Stimulated activated CD8-positive, alpha-beta memory T cell treated with anti-CD3 and anti-CD28 coated beads, Interleukin-2, amount 100 ng/mL, for 1 hour (primary cell): ENCODE measurements at places on chromosomes 4 and X.

DNA sequence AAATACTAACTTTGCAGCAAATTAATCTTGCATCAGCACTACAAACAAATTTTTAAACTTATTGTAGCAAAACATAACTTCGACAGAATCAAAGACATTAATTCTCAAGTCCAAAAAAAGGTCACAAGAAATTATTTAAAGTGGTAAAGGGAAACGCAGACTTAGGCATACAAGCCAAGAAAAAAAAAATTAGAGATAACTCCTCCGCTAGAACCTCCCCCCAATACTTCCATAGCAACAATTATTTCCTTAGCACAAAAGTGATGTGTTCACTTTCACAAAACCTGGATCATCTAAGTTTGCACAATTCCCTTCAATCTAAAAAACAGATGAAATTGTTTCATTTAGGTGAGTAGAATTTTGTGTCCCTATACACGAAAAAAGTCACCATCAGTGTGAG lies 1.1 kb downstream of the LRBA start:
- DNase-seq: no peak

- DNase-seq: no peak
These were observed 953.4 kb upstream of the NDST4 start for GRCh38 chr4:116066711-116067245.

- DNase-seq: no peak
These were observed 158.3 kb upstream of the KIT start for GRCh38 chr4:54499308-54500074.

DNA sequence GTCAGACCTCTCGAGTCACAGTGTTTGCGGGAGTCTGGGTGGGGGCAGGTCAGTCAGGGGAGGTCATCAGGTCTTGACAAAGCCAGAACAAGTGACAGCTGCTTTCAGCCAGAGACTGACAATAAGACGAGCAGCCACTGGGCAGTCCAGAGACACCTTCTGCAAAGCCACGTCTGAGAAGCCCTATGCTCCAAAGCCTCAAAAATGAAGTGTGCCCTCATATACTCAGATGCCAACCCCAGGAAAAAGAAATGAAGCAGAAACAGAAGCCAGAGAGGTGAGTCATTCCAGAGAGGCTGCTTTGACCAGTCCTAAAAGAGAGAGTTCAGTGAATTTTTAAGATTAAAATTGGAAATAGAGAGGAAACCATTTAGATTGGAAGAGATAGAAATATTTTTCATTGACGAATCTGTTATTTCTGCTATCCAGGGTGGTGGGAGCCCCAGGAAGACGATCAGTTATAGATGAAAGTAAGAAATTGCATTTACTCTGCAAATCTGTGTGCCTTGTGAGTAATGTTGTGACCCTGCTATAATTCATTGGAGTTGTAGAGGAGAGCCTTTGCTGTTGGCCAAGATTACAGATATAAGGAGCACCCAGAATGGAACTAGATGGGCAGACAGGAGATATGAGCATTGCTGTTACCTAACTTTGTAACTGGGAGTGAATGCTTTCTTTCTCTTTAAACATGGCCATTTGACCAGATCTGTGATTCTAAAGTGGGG lies 77.9 kb downstream of the LRRC66 start:
- DNase-seq: no peak

DNA sequence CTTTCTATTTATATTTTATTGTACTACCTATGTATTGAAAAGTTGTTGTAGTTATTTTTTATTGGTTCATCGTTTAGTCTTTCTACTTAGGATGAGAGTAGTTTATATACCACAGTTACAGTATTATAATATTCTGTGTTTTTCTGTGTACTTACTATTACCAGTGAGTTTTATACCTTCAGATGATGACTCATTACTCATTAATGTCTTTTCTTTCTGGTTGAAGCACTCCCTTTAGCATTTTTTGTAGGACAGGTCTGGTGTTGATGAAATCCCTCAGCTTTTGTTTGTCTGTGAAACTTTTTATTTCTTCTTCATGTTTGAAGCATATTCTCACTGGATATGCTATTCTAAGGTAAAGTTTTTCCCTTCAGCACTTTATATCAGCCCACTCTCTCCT lies 7.7 kb downstream of the LUZP4 start:
- DNase-seq: no peak

GRCh38 chr4:138981930-138982390 lies 33.6 kb upstream of the NOCT start:
- DNase-seq: no peak
